ENCODE measurements at places on chromosomes 3 and 15. TPM values are rescaled to one million over a fixed set of nuclear protein-coding genes. Genes with fewer than 3 reads are reported as not detected.

The CYP19A1 gene
- polyA plus RNA-seq, result 1.4 TPM

The ATP2B2 gene
- 0.13 TPM for polyA plus RNA-seq

The TRPM1 gene
- polyA plus RNA-seq, result not detected

The ZNF385D gene
- polyA plus RNA-seq, result 9.3 TPM

The MUSTN1 gene
- 12.1 TPM for polyA plus RNA-seq

The ZBTB47 gene
- polyA plus RNA-seq, result 7.7 TPM
